ENCODE measurements at places on chromosomes 1 and 21.

DNA sequence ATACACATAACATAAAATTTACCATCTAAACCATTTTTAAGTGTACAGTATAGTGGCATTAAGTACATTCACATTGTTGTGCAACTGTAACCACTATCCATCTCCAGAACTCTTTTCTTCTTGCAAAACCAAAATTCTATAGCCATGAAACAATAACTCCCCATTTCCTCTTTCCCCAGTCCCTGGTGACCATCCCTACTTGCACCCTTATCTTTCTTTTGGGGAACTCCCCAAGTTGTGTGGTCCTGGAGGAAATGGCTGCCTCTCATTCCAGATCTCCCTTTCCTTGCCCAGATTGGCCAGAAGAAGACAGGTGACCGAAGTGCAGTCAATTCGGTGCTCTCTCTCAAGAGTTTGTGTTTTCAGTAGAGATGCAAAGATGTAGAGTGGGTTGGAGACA is 389.6 kb upstream of the C1orf87 start:
- no peak for DNase-seq

DNA sequence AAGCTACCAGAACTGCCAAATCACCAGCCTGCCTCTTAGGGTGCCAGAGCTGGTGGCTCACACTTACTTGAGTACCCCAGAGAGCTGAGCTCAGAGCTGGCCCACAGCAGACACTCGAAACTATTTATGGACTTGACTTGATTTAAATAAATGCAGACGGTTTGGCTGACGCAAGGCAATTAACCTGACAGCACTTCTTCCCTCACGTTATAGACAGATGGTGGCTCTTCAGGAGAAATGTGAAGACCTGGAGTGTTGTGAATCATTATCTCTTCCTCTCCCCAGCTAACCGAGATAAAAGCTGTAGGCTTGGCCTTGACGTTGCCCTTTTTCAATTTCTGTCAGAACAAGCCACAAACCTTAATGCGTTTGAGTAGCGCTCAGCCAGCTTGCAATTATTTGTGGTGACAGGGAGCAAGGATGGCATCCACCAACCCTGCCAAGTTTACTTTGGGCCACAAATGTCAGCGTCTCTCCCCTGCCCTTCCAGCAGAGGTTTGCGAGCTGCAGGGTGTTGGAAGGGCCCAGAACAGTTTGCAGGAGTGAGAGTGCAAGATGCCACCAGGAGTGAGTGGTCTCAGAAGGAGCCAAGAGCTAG is 34.0 kb upstream of the BCAR3 start:
- DNase-seq, result peak; percentile 81

GRCh38 chr1:234713859-234714258 is 103.9 kb upstream of the IRF2BP2 start:
- no peak for DNase-seq

- no peak for DNase-seq
These were observed 3.1 kb downstream of the ATP1A1 start for GRCh38 chr1:116375887-116376728.

- no peak for DNase-seq
These were observed 115.5 kb downstream of the EDEM3 start for GRCh38 chr1:184639205-184639604.

Measured in NCI-H2171 treated with DMSO at 0.1 percent for 48 hours (cell line).